ENCODE measurements at places on chromosomes 16 and 17. TPM values are rescaled to one million over a fixed set of nuclear protein-coding genes. Genes with fewer than 3 reads are reported as not detected.
A peak's percentile ranks its signal among the peaks of the same experiment; 100 is the strongest.

The PLCG2 gene
- total RNA-seq, result 243 TPM

- no peaks in the 10 kb centered on the region for H3K4me1 ChIP-seq
- no peak overlapping the region for H3K27ac ChIP-seq
- no peaks in the 10 kb centered on the region for H3K36me3 ChIP-seq
Observed at GRCh38 chr17:14775731-14776492, 475.0 kb downstream of the HS3ST3B1 start.

- peaks cover 31% of the 10 kb centered on the region for H3K4me1 ChIP-seq
- H3K36me3 ChIP-seq, result no peaks in the 10 kb centered on the region
- H3K27me3 ChIP-seq, result no peaks in the 10 kb centered on the region
- DNase-seq, result no peak
- H3K27ac ChIP-seq, result peak overlapping the region; percentile 54
Observed at GRCh38 chr16:67555795-67556212, 6.5 kb upstream of the CTCF start.

- H3K27ac ChIP-seq, result no peak overlapping the region
- H3K36me3 ChIP-seq, result peaks cover 37% of the 10 kb centered on the region
- no peak overlapping the region for H3K4me3 ChIP-seq
- H3K4me1 ChIP-seq, result no peaks in the 10 kb centered on the region
Observed at GRCh38 chr16:89308391-89309333, 91.2 kb downstream of the ZNF778 start.

Measured in GM12878 (cell line).